ENCODE measurements at places on chromosomes 2 and 18.

DNA sequence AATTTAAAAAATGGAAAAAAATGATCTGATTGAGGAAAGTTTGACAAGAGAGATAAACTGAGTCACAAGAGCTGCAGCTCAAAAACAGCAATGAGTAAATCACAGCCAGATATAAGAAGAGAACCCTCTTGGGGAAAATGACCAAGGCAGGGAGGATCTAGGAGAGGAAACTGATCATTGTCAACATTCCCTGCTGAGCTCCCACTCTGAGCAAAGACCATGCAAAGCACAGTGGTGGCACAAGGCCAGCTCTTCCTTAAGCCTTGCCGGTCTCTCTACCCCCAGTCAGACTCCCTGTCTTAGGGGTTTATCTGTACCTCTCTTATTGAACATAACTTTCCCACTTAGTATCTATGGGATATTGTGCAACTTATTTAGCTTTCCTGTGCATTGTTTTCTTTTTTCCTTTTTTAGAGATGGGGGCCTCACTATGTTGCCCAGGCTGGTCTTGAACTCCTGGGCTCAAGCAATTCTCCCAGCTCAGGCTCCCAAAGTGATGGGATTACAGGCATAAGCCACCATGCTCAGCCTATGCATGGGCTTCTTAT, 54.0 kb upstream of the PPP1CB start:
- DNase-seq: no peak

- DNase-seq: peak; percentile 9
Measured at GRCh38 chr2:138602166-138602460, 100.5 kb downstream of the SPOPL start.

- peak; percentile 49 for DNase-seq
Measured at GRCh38 chr2:110211938-110212858, at the start of gene MTLN. TSS of gene MTLN (minus strand) at chr2:110212547. CDS start at chr2:110212525, 22 bp downstream.

- DNase-seq: no peak
Measured at GRCh38 chr2:210730672-210731071, 174.3 kb downstream of the CPS1 start.

DNA sequence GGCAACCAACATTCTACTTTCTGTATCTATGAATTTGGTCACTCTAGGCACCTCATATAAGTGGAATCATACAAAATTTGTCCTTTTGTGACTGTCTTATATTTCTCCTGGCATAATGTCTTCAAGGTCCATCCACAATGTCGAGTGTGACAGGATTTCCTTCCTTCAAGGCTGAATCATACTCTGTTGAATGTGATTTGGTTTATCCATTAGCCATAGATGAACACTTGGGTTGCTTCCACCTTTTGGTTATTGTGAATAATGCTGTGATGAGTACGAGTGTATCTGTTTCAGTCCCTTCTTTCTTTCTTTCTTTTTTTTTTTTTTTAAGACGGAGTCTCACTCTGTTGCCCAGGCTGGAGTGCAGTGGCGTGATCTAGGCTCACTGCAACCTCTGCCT, 311.3 kb downstream of the TGIF1 start:
- DNase-seq: no peak

- DNase-seq: no peak
Measured at GRCh38 chr2:20451761-20452499, 5.1 kb downstream of the RHOB start.

DNA sequence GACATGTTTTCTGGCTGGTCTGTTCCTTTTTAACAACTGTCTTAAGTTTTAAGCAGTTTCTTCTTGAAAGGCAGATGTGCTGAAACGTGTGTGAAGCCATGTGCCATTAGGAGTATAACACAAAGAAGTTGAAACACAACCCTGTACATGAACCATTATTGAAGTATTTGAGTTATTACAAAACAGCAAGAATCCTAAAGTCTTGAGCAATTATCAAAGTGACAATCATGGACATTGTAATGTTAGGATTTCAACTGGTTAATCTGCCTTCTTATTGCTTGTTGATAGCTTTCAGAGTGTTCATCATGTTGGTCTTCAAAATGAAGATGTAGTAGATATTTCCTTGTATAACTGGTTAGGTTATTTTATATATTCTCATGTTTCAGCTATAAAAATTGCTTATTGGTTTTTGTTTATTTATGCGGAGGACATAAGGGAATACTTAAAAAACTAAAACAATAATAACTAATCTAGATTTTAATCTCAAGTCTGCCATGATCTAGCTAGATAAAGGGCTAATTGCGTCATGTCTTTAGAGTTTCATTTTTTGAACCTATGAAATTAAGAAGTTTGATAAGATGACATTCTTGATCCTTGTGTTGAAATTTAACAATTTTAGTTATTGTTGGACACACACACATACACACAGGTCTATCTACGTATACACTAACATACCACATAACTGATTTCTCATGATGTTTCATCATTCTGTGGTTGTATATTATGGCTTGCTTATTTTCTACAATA, 21.1 kb downstream of the PPP1R1C start:
- no peak for DNase-seq

DNA sequence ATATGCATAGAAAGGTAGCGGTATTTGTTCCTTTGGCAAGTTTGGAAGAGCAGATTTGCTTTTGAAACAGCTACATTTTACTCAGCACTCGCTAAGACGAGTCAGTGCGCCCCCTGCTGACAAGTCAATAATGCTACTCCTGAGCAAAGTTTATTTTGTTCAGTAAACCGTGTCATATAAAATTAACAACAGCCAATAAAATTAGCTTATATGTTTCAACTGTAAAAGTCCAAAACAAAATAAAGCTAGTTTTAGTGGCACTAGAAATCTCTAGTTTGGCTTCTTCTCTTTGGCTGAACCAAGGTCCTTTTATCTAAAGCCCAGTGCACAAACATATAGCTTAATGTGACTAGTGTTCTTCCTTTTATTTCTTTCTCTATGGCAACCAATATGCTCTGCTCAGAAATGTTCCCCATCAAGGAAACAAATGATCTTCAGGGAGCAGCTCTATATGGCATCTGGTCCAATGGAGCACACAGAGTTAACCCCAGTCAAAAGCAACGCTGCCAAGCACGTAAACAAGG, 4.2 kb upstream of the POU3F3 start:
- peak; percentile 60 for DNase-seq

GRCh38 chr18:23977719-23978483, 36.7 kb upstream of the TTC39C start:
- no peak for DNase-seq

DNA sequence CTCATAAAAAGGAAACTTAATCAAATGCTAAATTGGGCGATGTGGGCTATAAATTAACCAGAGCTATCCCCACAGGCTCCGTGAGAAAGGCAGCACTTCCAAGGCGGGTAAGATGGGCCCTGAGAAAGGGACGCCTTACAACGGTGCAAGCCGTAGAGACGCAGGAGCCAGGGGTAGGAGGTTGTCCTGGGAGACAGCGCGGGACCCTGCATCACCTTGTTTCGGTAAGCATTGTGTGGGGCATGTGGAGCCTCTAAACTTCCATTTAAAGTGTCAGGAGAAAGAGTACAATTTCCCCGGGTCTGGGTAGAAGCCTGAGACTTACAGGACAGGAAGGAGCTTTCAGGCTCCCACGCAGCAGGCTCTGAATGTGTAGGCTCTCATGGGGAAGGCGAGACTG, 1.2 kb upstream of the PER2 start:
- no peak for DNase-seq

GRCh38 chr2:239811806-239812560, 213.2 kb downstream of the NDUFA10 start:
- DNase-seq: no peak

DNA sequence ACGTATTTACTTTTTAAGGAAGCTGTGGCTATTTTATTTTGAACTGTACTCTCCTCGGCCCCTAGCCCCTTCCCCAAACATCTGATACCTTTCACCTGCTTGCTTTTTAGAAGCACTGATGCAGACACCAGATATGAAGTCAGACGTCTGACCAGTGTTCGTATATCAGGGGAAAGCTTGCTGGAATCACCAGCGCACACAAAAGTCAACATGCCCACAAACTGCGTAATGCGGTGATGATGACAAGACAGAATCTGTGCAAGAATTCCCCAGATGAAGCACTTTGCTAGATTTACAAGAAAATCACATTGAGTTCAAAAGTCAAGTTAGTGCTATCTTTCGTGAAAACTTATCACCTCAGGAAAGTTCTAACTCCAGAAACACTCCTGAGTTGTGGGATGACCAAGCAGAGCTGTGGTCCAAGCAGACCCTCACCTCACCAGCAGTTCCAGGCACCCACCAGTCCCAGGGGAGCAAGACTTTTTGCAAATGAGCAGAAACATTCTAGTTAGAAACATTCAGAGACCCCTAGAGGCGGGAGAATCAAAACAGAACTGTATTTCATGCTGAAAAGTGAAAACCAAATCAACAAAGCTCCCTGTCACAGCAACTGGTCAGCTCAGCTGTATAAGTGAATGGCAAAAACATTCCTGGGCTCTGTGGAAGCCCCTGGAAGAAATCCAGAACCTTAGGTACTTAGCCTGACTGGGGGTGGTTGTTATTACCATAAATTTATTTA, 55.7 kb downstream of the INO80C start:
- DNase-seq: no peak

DNA sequence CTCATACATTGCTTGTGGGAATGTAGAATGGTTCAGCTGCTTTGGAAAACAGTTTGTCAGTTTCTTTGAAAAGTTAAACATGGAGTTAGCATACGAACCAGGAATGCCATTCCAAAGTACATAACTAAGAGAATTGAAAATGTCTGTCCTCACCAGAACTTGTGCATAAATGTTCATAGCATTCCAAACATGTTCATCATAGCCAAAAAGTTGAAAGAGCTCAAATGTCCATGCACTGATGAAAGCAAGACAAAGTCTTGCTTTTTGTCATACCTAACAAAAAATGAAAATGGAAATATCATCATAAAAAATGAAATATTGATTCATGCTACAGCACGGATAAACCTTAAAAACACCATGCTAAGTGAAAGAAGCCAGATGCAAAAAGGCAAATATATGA, 408.8 kb upstream of the UBE2E3 start:
- DNase-seq: no peak

DNA sequence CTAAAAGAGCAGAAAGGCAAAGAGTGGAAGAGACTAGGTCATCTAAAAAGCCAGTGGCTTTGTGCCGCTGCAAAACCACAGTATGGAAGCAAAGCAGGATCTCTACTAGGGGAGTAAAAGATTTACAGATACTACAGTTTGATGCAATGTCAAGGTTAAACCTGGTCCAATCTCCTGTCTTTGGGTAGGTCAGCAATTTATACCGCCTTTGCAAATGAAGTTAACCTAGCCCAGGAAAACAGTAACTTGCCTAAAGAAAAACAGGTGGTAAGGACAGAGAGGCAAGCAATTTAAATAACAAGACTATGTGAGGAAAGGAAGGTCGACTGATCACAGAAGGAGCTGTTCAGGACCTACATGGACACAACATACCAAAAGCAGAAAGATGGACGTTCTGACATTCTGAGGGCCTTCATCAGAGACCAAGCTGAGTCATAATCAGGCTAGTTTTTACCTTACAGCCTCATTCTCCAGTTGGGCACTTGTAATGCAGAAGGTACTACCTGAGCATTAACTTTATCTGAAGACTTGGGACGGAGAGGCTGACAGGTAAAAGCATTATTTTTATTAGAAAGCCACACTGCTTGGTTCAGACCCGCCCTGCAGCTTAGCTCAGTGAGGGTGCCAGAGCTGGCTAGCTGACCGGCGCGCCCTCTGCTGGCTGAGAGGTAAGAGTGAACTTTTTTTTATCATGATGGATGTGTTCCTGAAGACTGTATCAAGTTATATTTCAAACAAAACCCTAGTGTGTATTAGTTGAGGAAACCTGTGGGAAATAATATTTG, 15.9 kb downstream of the CDKL4 start:
- peak; percentile 63 for DNase-seq

GRCh38 chr18:61749031-61749430, 143.8 kb downstream of the RNF152 start:
- no peak for DNase-seq
